ENCODE measurements at places on chromosomes 11 and 22.

DNA sequence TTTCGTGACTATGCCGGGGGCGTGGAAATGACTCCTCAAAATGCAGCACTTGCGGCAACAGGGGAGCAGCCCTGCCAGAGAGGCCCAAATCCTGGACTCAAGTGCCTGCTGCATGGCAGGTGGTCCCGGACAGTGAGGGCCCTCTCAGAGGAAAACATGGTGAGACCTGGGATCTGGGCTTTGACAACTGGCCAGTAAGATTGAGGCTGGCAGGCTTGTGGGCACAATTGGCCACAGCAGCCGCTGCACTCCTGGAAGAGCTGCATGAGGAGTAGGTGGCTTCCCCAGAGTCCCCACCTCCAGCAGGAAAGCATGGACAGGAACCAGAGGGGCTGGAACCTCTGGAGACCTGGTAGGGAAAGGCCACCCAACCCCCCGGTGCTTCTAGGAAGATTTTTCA lies 13.4 kb downstream of the LINC01488 start:
- DNase-seq: no peak

GRCh38 chr11:73343076-73343873 lies 32.9 kb upstream of the RELT start:
- no peak for DNase-seq

DNA sequence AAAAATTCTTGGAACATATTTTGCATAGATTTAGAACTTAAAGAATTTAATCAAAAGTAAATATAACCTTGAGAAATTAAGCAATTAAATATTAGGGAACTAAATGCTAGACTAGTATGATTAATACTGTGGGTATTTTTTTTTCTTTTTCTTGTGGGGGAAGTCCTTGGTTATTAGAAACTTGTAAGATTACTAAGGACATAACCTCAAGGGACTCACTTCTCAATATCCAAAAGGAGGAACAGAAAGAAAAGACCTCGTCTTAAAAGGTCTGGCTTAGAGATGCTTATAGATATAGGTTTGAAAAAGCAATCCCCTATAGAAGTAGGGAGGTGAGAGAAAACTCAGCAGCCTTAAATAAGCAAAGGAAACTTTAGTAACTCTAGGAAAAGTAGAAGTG lies 368.5 kb downstream of the INSC start:
- no peak for DNase-seq

- DNase-seq: no peak
Observed at GRCh38 chr22:26981111-26981510, 323.7 kb downstream of the MIAT start.

DNA sequence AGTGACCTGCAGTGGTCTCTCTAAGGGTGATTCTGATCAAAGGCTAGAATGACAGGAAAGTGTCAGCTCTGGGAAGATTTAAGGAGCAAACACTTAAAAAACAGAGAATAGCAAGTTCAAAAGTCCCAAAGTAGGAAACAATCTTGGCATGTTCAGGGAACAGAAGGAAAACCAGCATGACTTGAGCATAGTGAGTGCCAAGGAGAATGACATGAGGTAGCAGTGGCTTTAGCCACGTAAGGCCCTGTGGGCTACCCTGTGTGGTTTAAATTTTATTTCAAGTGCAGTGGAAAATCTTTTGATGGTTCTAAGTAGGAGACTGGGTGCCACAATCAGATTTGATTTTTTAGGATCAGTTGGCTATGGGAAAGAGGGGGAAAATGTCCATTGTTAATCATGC lies 149.4 kb downstream of the WNT11 start:
- DNase-seq: no peak

- no peak for DNase-seq
Observed at GRCh38 chr11:111309215-111309915, 11.0 kb downstream of the POU2AF3 start.

- DNase-seq: no peak
Observed at GRCh38 chr11:33500861-33501479, 199.7 kb downstream of the C11orf91 start.

DNA sequence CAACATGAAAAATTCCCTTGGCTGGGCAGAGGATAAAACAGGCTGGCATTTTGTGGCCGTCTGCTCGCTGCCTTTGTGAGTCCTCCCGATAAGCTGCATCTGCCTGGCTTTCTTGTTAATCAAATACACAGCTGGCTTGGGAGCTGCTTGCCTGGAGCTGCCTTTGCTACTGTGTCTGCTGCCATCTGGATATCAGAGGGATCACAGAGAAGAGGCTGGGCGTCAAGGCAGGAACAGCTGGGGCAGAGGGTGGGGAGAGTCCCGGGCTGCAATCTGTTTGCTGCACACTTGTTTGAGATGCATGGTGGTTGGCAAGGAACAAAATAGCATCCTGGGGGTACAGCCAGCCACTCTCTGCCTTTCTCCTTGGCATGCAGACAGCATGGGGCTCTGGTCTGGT lies 36.0 kb downstream of the COMMD9 start:
- no peak for DNase-seq

DNA sequence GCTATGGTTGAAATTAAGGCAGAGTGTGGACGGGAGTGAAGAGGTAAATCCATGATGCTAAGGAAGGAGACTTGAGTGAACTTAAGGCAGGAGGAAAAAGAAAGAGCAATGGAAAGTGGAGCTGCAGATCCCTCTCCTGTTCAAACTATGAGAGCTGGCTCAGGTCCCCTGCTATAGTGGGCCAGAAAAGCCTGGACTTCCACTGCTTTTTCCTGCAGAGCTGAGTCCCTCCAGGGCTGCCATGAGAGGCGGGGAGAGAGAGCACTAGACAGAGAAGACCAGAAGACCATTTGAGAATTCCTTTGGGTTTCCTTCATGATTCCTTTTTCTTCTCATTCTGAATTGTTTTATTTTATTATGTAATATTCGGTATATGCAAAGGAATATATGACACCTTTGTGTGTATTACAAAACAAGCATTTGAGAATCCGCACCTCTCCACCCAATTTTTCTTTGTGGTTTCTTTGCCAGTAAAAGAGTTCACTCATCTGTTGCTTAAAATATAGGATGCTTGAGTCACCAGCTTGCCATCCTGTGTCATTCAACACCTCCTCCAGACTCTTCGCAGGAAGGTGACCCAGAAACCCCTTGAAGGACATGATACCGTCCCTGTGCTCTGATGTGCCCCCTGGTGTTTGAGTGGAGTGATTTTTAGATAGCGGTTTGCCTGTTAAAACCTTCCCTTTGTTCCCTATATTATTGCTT lies 24.4 kb downstream of the SREBF2 start:
- peak; percentile 63 for DNase-seq

GRCh38 chr11:109229682-109230081 lies 192.3 kb upstream of the C11orf87 start:
- no peak for DNase-seq

GRCh38 chr22:37929390-37929789 lies 23.3 kb downstream of the MICALL1 start:
- no peak for DNase-seq

DNA sequence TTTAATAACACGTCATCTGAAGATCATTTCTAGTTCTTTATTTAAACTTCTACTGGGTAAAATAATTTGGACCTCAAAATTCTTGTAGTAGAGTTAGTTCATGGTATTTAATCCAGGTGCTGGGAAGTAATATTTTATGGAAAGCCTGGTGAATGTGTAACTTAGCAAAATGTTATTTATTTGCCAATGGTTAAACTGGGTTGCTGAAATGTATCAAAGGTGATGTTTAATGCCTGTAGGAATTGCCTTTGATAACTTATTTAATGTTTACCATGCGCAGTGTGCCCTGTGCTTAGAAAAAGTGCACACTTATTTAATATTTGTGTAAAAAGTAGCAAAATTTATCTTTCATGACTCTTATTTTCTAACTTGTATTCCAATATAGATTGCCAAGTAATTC lies 11.2 kb downstream of the OR5M11 start:
- no peak for DNase-seq

GRCh38 chr11:119476666-119477331 lies 53.8 kb upstream of the THY1 start:
- DNase-seq: no peak

DNA sequence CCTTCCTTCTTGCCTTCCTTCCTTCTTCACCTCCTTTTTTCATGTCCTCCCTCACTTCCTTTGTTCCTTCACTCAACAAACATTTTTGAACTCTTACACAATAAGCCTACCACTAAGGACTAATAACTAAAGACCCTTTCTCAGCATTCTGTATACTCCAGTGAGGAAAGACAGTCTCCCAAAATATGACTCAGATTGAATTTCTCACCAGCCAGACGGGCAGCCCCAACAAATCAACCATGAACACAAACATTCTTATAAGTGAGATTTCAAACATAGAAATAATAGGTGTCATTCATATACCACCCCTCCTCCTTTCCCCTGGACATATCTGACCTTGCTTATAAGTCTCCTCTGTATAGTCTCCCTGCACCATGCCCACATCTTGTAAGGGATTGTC lies 1079.7 kb downstream of the OPCML start:
- no peak for DNase-seq

GRCh38 chr11:12066056-12066798 lies 44.2 kb upstream of the MICAL2 start:
- peak; percentile 94 for DNase-seq

- DNase-seq: no peak
Observed at GRCh38 chr22:39624501-39624821, 53.9 kb downstream of the CACNA1I start.

GRCh38 chr11:13503393-13503792 lies 7.6 kb upstream of the PTH start:
- DNase-seq: no peak

DNA sequence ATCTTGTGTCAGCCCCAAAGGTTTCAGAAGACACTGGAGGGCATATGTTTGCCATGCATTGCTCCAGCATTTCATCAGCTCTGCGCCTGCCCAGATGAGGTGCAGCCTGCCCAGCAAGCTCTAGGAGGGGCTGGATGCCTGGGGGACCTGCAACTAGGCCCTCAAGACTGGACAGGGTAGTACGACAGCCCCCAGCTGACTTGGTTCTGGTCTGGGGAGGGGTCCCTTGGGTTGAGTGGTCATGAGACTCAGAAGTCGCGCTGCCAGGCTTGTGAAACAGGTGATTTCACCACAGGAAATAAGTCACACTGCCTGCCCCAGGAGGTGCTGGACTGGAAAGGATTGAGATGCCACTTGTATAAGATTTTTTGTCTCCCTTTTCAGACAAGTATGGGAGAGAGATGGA lies 23.4 kb downstream of the TPBGL start:
- no peak for DNase-seq

GRCh38 chr11:13061294-13061990 lies 52.3 kb downstream of the RASSF10 start:
- no peak for DNase-seq

- DNase-seq: peak; percentile 78
Observed at GRCh38 chr11:75365711-75366181, 14.3 kb upstream of the ARRB1 start.

Measured in HS-5 (cell line).